ENCODE measurements at places on chromosomes 16 and 17.

GRCh38 chr16:58187092-58187491 lies 10.8 kb downstream of the CSNK2A2 start:
- DNase-seq: no peak

- DNase-seq: peak; percentile 93
Measured at GRCh38 chr16:84738255-84739038, 38.6 kb downstream of the USP10 start.

GRCh38 chr16:10947211-10947787 lies 2.9 kb downstream of the CLEC16A start:
- peak; percentile 60 for DNase-seq

- DNase-seq: no peak
Measured at GRCh38 chr16:49330562-49331201, 42.9 kb upstream of the C16orf78 start.

- no peak for DNase-seq
Measured at GRCh38 chr17:3400055-3400454, 1.8 kb upstream of the OR1E1 start.

DNA sequence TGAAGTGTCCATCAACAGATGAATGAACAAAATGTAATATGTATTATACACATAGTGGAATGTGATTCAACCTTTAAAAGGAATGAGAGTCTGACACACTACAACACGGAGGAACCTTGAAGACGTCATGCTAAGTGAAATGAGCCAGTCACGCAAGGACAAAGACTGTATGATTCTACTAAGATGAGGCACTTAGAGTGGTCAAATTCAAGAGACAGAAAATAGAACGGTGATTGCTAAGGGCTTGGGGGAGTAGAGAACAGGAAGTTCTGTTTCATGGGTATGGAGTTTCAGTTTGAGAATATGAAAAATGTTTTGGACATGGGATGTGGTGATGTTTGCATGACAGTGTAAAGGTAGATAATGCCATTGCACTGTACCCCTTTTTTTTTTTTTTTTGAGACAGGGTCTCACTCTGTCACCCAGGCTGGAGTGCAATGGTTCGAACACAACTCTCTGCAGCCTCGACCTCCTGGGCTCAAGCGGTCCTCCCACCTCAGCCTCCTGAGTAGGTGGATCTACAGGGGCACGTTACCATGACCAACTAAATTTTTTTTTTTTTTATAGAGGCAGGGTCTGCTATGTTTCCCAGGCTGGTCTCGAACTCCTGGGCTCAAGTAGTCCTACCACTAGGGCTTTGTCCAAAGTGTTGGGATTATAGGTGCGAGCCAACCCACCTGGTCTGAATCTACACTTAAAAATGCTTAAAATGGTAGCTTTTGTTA lies 2.9 kb upstream of the CCDC102A start:
- no peak for DNase-seq

DNA sequence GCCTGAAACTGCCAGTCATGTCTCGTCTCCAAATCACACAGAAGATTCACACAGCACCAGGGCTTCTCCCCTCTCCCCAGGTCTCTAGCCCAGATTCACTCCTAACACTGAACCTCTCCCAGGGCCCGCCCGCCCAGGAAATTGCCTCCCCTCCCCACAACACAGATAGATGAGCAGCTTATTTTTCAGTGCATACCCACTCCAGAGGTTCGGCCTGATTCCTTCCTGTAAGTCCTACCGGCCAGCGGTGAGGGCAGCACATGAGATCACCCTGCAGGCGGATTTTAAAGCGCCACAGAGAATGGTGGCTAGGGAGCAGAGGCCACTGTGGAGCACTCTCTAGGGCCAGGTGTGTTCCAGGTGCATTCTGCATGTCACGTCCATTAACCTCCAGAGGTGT lies 301.8 kb downstream of the IRF8 start:
- DNase-seq: peak; percentile 71

GRCh38 chr17:72699545-72699944 lies 392.9 kb downstream of the SLC39A11 start:
- DNase-seq: no peak

DNA sequence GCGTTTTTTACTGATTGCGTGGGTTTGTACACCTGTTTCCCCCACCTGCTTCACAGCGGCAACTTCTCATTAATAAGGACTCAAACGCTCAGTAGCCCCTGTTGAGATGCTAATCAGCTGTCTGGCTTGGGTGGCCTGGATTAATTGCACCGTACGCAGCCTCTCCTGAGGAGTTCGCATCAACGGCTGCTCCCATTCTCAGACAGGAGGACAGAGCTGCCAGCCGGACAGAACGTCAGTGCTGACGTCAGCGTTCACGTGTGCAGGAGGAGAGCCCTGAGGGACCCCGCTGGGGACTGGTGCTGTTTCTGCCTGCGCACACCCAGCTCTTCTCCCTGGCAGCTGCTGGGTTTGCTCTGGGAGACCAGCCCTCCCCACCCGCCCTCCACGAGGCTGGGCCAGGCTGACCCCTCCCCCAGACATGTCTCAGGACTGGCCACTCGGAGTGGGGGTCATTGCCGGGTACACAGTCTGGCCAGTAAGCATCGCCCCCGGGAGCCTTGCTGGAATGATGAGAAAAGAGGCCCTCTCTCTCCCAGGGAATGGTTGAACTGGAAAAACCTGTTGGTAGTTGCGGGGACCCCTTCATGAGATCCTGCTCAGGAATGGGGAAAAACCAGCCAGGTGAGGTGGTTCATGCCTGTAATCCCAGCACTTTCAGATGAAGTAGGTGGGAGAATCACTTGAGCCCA lies 5.7 kb upstream of the BANP start:
- peak; percentile 84 for DNase-seq

GRCh38 chr16:55328611-55329569 lies 4.9 kb downstream of the IRX6 start:
- DNase-seq: peak; percentile 59

GRCh38 chr17:56595831-56596690 lies 2.6 kb downstream of the NOG start:
- peak; percentile 92 for DNase-seq

- peak; percentile 10 for DNase-seq
Measured at GRCh38 chr17:77581480-77581879, 377.0 kb upstream of the TNRC6C start.

DNA sequence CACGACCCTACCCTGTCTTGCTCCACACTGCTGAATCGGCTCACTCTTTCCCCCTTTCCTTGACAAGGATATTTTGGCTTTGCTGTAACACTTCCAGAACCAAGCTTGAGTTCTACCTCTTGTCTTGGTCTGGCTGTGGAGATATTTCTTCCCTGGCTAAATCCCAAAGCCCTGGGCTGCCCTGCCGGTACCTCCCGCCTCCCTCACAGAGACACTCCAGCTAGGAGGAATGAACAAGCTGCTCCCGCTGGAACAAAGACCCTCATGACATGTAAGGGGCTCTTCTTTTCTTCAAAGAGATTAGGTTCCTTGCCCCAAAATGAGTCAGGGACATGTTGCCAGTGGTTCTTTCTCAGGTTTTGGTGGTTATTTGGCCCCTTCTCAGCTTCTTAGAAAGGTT lies 10.8 kb downstream of the INPP5K start:
- no peak for DNase-seq

DNA sequence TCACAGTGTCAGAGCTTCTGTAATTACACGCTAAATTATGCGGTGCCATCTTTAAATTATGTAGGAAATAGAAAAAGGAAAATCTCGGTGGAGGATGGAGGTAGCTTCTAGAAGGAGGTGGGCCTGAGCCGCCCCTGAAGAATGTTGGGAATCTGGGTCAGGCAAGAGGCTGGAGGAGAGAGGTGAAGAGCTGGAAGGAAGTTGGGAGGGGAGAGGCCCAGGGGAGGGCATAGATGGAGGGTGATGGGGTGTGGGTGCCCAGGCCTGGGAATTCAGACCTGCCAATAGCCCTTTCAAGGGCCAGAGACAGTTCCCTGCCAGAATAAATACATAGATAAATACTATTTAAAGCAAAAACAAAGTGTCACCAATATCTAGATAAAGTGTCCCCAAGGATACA lies 415.0 kb upstream of the HSBP1 start:
- DNase-seq: no peak

DNA sequence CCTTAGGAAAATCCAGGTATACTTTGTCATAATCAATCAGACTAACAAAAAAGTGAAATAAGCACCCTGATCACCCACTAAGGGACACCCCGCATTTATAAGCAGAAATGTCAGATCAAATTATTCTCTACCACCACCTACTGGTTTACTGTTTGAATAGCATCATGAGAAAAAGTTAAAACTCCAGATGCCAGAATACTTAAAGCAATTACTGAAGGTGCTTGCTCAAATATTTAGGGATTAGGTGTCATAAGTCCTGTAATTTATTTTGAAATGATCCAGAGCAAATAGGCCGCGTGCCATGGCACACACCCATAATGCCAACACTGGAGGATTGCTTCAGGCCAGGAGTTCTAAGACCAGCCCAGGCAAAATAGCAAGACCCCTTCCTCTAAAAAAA lies 2.3 kb downstream of the TOP2A start:
- no peak for DNase-seq

- no peak for DNase-seq
Measured at GRCh38 chr17:10556301-10557005, 7.0 kb upstream of the MYH2 start.

DNA sequence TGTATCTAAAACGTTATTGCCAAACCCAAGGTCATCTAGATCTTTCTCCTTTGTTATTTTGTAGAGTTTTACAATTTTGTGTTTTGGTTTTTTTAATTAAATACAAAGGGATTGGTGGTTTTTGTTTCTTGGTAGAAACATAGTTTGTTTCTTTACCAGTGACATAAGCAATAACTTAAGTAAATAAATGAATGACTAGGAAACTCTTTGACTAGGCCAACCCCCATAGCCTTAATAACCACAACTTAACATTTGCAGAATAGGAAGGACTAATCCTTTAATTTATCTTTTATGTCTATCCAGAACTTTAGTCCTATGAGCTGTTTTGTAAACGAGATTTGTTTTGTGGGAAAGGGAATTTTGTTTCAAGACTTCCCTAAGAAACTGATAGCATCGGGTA lies 162.5 kb downstream of the PRKCA start:
- DNase-seq: no peak

- DNase-seq: peak; percentile 100
Measured at GRCh38 chr17:5500589-5501391, 14.4 kb downstream of the MIS12 start.

DNA sequence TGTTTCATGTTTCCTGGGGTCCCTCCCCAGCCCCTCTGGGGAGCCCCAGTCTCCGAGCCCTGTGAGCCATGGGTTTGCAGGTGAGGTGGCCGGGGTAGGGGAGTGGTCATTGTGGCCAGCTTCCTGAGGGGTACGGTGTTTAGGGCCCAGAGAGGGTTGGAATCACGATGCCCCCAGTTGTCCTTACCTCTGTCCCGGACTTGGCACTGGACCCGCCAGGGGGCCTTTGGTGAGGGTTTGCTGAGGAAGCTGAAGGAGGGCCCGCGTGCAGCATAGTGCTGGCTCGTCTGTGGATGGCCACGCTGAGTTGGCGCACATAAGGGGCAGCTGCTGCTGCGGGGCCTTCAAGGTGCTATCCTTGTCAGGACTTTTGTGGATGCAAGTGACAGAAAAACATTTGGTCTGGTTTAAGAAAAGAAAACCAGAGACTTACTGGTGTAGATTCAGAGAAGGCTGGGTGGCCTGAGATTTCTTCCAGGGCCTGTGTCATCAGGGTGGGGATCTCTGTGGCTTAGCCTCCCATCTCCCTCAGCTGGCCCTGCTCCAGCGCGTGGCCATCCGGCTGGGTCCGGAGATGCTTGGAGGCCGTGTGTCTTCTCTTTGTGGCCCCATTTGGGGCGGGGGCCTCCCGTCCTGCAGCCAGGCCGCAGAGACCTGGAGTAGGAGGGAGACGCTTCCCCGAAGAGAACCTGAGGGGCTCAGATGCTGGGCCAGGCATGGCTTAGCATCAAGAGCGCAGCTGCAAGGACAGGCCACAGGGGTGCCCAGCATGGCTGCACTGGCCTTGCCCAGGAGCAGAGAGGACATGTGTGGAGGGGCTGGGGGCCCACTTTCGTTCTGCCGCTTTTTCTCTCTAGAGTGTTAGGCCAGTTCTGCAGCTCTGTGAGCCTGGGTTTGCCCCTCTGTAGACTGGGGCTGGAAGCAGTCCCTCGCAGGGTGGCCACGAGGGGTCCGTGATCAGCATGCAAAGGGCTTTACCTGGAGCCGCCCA lies 33.7 kb upstream of the NUDT16L1 start:
- no peak for DNase-seq

- DNase-seq: peak; percentile 32
Measured at GRCh38 chr16:22322021-22322471, 24.8 kb downstream of the POLR3E start.

GRCh38 chr16:64754279-64754678 lies 367.6 kb downstream of the CDH11 start:
- DNase-seq: no peak

GRCh38 chr17:6524520-6524919 lies 31.8 kb downstream of the PITPNM3 start:
- no peak for DNase-seq

- peak; percentile 99 for DNase-seq
Measured at GRCh38 chr17:49556223-49556943, 19.3 kb upstream of the NXPH3 start.

- DNase-seq: no peak
Measured at GRCh38 chr16:84780544-84781376, 39.0 kb upstream of the CRISPLD2 start.

GRCh38 chr17:78527345-78527744 lies 49.9 kb downstream of the DNAH17 start:
- DNase-seq: no peak

GRCh38 chr16:54627616-54628015 lies 303.0 kb upstream of the IRX5 start:
- no peak for DNase-seq
